ENCODE measurements at places on chromosomes 13 and 19.

DNA sequence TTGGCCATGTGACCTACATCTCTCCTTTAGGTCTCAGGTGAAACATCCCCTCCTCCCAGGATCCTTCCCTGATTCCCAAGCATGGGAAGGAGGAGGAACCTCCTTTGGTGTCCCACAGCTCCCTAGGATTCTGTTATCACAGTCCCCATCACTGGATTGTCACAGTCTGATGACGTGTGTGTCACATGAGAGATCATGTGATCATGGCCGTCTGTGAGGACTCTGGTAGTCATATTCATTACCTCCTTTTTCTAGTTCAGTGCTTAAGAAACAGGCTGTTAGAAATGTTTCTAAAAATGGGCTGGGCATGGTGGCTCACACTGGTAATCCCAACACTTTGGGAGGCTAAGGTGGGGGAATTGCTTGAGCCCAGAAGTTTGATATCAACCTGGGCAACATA is 3.0 kb downstream of the DHX34 start:
- no peak for DNase-seq

DNA sequence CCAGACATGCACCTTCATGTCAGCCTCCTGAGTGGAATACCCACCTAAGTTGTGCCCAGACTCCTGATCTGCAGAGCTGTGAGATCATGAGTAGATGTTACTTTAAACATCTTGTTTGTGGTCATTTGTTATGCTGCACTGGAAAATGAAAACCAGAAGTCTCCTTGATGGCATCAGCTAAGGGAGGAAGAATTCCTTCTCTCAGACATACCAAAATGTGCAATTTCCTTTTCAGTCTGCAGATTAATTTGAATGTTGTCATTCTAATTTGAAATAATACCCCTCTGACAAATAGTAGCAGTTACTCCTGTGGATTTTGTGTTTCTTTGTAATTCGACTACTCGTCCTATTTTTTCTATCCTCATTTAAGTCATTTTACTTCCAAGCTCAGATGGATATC is 59.3 kb downstream of the ITGBL1 start:
- DNase-seq, result no peak

- DNase-seq, result no peak
Measured at GRCh38 chr19:2624537-2625091, 77.9 kb downstream of the GNG7 start.

DNA sequence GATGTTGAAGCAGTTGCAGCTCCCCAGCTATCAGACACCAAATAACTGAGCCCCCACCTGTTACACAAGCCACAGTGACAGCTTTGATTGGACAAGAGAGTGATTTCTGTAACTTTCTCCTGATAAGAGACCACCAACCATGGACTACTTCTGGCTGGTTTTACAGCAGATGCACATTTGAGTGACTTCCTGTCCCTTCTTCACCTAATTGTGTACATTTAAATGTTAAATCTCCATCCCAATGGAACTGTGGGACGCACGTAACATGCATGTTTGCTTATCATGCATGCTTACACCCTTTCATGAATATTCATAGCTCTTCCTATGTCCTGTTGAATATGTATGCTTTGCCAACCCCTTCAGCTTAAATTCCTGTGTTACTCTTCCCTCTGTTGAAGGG is 6.0 kb upstream of the TNFSF11 start:
- DNase-seq, result no peak

GRCh38 chr19:34507414-34508067 is 26.0 kb downstream of the WTIP start:
- DNase-seq, result no peak

DNA sequence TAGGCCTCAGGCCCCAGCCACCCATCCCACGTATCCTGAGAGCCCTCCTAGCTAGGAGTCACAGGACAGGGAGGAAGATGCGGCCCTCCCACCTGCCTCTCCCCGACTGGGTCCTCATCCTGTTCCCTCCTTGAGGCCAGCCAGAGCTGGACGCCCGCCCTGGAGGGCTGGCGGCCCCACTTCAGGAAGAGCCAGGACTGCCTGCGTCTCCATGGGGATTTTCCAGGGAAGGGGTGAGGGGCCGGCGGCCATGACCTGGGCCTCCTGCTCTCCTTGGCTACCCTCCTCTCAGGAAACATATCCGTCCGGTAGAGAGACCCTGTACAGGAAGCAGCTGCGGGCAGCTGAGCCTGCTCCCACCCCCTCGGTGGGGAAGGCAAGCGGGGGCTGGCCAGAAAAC is 11.3 kb upstream of the PRKD2 start:
- DNase-seq, result no peak

DNA sequence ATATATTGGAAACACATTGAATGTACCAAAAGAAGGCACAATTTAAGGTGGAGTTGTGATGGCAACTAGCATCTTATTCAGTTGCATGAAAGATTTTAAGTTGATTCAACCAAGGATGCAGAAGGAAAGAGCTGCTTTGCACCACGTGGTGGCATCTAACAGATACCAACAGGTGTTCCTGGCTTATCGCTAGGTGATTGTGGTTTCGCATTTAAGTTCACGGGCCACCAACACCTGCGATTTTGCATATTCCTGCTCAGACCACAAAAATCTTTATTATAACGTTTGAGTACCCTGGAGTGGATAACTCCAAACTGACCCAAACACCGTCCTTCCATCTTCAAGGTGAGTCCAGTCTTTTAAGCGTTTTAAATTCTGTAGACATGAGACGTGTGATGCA is 45.3 kb downstream of the RGCC start:
- no peak for DNase-seq

DNA sequence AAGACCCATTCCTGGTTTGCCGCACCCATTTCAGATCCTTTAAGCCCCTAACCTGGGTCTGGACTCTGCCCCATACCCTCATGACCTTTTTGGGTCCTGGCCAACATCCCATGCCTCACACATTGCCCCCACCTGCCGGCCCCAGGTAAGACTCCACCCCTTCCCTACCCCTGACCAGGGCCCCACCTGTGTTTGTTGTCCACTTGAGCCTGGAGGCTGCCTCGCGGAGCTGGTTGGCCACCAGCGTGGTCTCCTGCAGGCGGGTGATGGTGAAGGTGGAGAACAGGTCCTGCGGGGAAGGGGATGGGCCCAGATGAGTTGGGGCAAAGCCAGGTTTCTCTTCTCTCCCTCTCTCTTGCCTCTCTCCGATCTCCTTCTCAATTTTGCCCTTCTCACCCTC is 19.5 kb downstream of the MAN2B1 start:
- DNase-seq, result no peak

DNA sequence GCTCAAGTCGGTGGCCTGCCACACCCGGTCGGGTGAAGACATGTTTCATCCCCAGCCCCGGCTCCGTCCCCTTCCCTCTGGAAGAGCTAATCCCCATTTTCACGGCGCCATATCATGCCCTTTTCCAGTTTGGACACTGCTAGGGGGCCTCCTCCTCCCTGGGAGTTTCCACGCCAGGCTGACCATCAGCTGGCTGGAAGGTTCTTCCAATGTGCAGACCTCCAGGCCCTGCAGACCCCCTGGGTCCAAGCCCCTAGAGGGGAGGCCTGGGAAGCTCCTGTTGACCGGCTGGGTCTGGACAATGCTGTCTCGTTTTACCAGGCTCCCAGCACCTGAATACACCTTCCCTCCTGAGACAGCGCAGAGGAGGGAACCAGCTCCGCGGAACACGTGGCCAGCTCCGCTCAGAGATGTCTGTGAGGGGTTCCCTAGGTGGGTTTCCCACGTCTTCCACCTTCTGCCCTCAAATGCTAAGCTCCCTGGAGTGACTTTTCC is 44.7 kb upstream of the RANBP3 start:
- DNase-seq, result no peak

- no peak for DNase-seq
Measured at GRCh38 chr19:45179892-45180370, 1.3 kb downstream of the BLOC1S3 start.

- peak; percentile 10 for DNase-seq
Measured at GRCh38 chr13:90867336-90867683, 480.2 kb upstream of the MIR17HG start.

GRCh38 chr19:54035215-54036178 is 28.2 kb downstream of the VSTM1 start:
- DNase-seq, result no peak

DNA sequence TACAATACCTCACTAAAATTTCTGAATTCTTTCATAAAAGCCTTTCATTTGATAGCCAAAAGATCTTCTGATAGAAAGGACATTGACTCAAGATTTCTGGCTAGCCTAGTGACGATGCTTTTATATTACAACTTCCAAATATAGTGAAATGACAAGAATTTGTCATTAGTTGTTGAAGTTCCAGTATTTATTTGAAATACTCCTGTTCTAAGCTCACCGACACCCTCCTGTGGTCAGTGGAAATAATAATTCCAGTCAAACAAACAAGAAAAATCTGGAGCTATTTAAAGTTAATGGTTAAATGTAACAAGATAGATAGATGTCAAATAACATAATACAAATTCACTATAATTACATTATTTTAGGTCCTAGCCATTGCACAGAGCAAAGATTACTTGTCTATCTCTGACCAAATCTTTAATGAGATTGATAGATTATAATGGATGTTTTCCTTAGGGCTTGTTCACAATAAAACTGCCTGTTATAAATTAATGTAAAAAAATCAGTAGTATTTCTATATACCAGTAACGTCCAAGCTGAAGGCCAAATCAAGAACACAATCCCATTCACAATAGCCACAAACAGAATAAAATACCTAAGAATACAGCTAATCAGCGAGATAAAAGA is 195.5 kb downstream of the RGCC start:
- DNase-seq, result no peak

GRCh38 chr19:48770266-48770665 is 14.9 kb downstream of the FGF21 start:
- DNase-seq, result no peak

DNA sequence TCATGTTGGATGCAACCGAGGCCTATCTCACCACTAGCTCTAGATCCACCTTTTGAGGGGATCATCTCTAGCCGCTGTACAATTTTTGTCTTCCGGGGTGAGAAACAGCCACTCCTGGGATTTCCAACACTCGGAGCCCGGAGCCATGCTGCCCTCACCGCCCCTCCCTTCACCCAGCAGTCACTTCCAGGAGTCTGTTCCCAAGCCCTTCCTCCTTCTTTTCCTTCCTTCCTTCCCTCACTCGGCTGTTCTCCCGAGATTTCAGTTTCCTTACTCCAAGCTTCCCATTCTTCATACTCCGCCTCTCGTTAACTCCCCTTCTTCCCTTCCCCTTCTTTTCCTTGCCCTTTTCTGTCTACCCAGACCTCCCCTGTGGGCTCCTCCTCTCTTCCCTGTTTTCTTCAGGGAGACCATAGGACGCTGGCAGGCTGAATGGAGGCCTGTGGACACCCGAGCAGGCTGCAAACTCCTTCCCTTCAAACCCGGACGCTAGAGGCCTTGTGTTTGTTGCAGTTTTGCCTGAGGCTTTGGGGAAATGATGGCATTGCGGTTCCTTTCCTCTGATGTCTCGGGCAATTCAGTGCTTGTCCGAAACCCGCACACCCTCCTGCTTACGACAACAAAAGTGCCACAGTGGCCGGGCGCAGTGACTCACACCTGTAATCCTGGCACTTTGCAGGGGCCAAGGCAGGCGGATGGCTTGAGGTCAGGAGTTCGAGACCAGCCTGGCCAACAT is 96.0 kb downstream of the CAB39L start:
- no peak for DNase-seq

GRCh38 chr19:2616741-2617392 is 85.6 kb downstream of the GNG7 start:
- no peak for DNase-seq

- no peak for DNase-seq
Measured at GRCh38 chr13:46535825-46536224, 17.1 kb upstream of the LRCH1 start.

GRCh38 chr19:4916292-4917082 is 7.2 kb downstream of the UHRF1 start:
- no peak for DNase-seq

- no peak for DNase-seq
Measured at GRCh38 chr19:41261474-41262190, 2.5 kb upstream of the HNRNPUL1 start.

GRCh38 chr13:34066344-34066743 is 248.4 kb downstream of the RFC3 start:
- no peak for DNase-seq

- no peak for DNase-seq
Measured at GRCh38 chr19:51627491-51628138, 2.6 kb downstream of the SIGLEC5 start.

- DNase-seq, result no peak
Measured at GRCh38 chr13:24541127-24541475, 28.5 kb upstream of the PARP4 start.

DNA sequence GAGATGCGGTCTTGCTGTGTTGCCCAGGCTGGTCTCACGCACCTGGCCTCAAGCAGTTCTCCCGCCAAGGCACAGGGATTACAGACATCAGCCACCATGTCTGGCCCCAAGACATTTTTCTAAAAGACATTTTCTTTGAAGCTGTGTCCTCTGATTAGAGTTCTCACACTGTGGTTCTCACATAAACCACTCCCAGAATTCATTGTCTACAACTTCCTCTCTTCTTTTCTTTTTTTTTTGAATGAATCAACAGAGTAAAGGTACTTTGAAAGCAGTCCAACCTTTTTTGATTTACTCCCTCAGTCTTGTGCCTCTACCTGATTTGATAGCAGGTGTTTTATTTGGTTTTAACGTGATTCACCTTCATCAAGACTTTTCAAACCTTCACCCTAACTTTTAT is 14.3 kb upstream of the SHD start:
- DNase-seq, result no peak

GRCh38 chr13:81551036-81551435 is 1210.1 kb upstream of the SPRY2 start:
- no peak for DNase-seq

GRCh38 chr13:30998136-30999088 is 66.0 kb downstream of the TEX26 start:
- DNase-seq, result no peak

DNA sequence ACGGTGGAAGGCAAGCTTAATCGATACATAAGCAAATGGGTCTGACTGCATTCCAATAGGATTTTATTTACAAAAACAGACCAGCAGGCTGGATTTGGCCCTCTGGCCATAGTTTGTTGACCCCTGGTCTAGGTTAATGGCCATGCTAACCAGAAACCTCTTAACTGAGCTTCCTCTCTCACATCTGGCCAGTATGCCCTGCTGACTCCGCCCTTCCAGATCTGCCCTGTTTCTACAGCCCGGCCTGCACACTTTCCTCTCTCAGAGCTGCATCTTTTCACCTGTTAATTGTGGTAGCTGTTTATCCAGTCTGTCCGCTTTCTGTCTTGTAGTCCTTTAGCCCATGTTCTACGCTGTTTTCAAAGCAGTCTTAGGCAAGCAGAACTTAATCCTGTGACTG is 25.6 kb downstream of the EDNRB start:
- no peak for DNase-seq

DNA sequence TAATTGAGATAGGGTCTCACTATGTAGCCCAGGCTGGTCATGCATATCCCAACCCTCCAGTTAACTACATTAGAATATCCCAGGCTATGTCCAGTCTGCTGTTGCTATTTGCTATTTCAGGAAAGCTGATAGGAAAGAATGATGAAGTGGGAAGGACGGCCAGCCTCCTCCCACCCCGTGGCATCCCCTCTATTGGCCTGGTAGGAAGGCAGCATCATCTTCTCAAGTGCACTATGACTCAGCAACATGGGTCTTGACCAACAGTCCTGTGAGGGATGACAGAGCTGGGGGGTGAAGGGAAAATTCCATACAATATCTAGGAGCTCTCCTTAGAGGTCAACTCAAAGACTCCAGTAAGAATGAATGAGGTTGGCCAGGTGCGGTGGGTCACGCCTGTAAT is 48.0 kb upstream of the ABCC4 start:
- DNase-seq, result no peak
